ENCODE measurements at places on chromosomes 3 and 15.
A peak's percentile ranks its signal among the peaks of the same experiment; 100 is the strongest.

DNA sequence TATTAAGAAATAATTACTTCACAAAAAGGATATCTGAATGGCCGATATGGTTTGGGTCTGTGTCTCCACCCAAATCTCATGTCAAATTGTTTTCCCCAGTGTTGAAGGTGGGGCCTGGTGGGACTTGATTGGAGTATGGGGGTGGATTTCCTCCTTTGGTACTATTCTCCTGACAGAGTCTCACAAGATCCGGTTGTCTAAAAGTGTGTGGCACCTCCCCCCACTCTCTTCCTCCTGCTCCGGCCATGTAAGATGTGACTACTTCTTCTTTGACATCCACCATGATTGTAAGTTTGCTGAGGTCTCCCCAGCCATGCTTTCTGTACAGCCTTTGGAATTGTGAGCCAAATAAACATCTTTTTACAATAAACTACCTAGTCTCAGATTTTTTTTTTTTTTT is 34.5 kb downstream of the ZBTB11 start:
- no peak for DNase-seq

GRCh38 chr15:42158941-42159340 is 2.5 kb upstream of the PLA2G4F start:
- DNase-seq, result no peak

GRCh38 chr3:36823806-36824205 is 59.5 kb upstream of the DCLK3 start:
- no peak for DNase-seq

- DNase-seq, result no peak
Observed at GRCh38 chr15:83299462-83299861, 15.0 kb upstream of the BNC1 start.

DNA sequence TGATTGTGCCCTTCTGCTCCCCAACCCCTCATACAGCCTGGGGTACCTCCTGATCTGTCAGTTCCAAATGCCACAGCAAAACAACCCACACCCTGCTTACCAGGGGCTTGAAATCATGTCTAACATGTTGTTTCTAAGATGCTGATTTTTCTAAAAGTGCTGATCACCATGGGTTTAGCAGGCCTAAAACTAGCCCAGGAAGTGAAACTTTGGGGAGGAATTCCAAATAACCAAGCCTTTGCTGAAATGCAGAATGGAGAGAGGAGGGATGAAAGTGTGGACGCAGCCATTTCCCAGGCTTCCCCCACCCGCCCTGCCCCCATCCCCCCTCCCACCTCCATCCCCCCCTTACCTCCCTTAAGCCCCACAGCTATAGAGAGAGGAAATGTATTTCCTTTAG is 2.0 kb upstream of the HRH1 start:
- DNase-seq, result no peak

DNA sequence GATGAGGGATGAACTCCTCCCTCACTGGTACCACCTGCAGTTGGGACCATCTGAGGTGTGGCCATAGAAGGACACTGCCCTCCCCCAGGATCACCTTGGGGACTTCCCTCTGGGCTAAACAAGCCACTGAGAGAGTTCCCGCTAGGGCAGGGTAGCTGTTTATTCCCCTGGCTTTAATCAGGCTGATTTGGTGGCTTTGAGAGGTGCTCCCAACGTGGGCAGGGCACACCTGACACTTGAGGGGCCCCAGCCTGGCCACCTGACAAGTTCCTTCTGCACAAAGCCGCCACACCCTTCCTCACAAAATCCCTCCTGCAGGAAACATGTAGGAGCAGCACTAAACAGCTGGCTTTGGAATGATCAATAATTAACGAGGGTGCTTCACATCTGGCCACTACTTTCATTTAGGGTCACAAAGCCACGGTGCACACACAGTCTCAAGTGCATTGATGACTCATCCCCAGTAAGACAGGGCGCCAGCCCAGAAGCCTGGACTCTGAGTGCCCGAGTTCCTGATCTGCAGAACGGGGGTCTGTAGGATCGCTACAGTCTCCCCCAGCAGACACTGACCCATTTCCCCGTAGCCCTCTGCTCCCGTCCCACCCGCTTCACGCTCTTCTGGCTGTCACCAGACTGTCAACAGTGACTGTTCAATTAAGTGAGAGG is 75.1 kb downstream of the ATP10A start:
- DNase-seq, result no peak

GRCh38 chr3:155244216-155244615 is 49.3 kb downstream of the STRIT1 start:
- DNase-seq, result no peak

DNA sequence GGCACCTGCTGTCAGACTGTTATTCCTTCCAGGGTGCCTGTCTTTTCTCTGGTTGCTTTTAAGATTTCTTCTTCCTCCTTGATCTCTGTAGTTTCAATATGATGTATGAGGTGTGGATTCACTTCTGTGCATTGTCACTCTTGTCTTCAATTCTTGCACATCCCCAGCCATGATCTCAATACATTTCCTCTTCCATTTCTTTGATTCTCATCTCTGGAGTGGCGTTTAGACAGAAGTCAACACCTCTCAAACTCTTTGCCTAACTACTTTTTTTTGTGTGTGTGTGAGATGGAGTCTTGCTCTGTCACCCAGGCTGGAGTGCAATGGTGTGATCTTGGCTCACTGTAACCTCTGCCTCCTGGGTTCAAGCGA is 224.4 kb upstream of the LYSMD4 start:
- no peak for DNase-seq

DNA sequence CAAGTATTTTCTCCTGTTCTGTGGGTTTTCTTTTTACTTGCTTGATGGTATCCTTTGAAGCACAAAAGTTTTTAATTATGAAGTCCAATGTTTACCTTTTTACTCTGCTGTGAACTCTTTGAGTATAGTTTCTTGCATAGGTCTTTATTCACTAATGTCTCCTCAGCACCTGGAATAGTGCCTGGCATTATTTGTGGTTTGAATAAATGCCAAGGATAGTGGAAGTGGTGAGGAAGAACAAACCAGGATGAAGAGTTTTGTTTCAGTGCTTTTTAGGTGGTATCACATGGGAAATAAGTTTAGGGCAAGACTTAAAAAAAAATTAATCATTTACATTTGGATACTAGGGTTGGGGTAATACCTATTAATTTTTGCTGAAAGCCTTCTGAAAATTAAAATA is 25.7 kb downstream of the GPD1L start:
- no peak for DNase-seq

GRCh38 chr3:108053067-108053466 is 37.8 kb downstream of the CD47 start:
- DNase-seq, result no peak

DNA sequence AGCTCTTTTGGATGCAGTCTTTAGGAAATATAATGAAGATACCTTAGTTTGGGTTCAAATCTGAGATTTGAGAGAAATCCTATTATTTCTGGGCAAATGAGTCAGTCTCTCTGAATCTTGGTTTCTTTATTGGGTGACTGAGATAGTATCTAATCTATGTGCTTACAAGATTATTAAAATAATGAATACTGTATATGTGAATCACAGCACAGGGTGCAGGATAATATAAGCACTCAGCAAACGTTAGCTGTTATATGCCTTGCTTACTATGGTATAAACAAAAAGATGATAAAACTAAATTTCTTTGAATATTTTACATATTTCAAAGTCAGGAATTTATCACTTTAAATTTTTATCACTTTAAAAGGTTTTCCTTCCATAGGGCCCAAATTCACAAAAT is 29.6 kb downstream of the FGF7 start:
- DNase-seq, result no peak

- no peak for DNase-seq
Observed at GRCh38 chr3:171965067-171965712, 74.2 kb upstream of the FNDC3B start.

GRCh38 chr3:126616931-126617330 is 38.0 kb downstream of the TXNRD3 start:
- no peak for DNase-seq

DNA sequence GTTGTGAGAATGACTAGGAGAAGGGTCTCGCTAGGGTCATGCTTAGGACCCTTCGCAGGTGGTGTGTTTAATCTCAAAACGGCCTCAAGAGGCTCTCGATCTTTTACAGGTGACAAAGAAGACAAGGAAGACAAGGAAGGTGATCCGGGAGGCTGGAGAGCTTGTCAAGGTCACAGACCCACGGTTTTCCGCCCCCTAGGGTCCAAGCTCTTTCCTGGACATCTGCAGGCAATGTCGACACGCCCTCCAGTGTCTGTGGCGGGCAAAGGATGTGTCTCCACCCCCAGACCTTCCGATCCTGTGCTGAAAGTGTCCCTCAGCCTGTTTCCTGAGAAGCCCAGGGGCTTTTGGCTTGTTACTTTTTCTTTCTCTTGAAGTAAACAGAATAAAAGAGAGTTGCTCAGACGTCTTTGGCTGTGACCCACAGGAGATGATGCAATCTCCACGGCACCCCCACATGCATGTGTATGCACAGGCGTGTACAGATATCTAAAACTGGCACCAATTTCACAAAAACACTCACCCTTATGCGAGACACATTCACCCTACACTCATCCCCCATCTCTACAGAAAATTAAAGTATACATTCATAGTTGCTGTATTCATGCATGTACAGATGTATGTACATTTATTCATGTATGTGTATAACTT is 108.8 kb downstream of the KLF13 start:
- DNase-seq, result peak; percentile 73

- DNase-seq, result no peak
Observed at GRCh38 chr3:197023241-197023997, 6.2 kb downstream of the MELTF start.

DNA sequence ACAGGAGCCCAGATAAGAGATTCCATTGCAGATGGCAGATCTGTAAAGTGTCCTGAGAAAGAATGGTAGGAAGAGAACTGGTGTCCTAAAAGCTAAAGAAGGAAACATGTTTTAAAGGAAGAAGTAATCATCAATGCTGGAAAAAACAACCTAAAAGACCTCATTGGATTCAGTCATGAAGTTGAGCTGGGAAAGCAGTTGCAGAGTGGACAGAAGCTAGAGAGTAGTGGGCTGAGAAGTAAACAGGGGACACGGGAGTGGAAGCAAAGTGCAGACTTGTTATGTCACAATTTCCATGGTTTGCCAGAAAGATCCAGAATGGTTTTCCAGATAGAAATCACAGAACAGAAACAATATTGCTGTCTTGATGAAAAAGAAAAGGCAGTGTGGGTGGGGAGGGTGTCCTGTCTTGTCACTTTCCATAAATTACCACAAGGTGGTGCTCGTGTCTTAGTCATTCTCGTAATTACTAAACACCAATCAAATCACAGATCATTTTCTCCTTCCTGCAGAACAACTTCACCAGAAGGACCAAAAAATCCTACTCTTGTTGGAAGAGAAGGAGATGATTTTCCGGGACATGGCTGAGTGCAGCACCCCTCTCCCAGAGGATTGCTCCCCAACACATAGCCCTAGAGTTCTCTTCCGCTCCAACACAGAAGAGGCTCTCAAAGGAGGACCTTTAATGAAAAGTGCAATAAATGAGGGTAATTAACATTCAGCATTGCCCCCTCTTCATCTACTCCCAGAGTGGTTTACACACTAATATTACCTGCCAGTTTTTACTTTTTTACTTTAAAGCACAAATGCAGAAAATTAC is 64.5 kb downstream of the KLHL25 start:
- no peak for DNase-seq

- no peak for DNase-seq
Observed at GRCh38 chr3:36944012-36944640, 728 bp downstream of the TRANK1 start.

DNA sequence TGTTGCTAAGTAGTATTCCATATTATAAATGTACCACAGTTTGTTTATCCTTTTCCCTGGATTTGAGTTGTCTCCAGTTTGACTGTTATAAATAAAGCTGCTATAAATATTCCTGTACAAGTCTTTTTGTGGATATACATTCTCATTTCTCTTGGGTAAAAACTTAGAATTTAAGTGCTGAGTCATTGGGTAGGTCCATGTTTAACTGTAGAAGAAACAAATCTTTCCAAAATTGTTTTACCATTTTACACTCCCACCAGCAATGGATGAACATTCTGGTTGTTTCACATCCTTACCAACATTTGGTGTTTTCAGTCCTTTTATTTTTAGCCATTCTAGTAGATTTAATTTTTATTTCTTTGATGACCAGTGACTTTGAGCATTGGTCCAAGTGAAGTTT is 74.0 kb upstream of the TNFAIP8L3 start:
- no peak for DNase-seq

- DNase-seq, result no peak
Observed at GRCh38 chr3:64351713-64352638, 126.7 kb upstream of the PRICKLE2 start.

- no peak for DNase-seq
Observed at GRCh38 chr3:167228135-167228534, 152.0 kb downstream of the ZBBX start.

GRCh38 chr3:31962801-31963205 is 18.3 kb downstream of the OSBPL10 start:
- no peak for DNase-seq

- DNase-seq, result no peak
Observed at GRCh38 chr3:87225659-87226058, 1.4 kb upstream of the CHMP2B start.

DNA sequence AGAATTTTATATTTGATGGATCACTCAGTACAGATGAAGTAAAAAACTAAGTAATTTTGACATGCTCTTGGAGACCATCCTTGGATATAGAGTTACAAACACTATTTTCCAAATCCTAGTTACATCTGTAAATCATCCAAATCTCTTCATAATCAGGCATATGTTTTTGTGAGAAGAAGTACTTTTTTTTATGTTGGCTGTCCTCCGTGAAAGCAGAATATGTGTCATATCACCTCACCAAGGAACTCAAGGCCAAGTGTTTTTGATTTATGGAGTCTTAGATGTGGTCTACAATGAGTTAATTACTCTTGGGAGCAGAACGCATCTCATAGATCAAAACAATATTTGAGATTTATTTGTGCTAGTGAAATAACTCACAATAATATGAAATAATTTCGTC is 416.5 kb upstream of the TGFBR2 start:
- DNase-seq, result no peak

GRCh38 chr3:74523811-74524210 is 90.6 kb downstream of the CNTN3 start:
- DNase-seq, result no peak

DNA sequence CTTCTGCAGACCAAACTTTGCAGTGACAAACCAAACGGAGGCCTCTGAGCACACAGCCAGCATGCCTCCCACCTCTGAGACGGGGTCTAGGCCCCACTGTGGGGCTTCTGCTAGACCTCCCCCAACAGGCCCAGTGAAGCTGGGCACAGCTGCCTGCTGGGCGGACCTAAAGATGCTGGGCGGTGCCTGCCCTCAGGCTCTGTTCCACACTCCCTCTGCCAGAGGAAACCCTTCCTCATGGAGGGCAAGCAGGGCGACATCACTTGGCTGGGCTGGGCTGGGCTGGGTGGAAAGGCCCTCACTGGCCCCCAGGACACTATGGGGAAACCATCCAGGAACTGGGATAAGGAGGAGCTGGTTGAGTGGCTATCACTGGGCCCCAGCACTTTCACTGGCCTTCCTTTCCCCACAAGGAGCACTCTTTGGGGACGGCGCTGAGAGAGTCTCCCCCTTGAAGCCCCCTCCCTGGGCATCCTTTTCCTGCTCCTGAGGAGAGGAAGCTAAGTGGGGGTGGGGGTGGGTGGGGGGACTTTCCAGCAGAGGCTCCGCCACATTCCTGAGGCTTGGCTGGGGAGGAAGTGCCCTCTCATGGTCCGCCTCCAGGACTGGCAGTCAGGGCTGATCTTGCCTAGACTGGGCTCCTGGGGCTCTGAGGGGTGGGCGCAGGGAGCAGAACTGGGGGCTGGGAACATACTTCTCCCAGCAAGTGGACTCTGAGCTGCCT is 98.1 kb upstream of the HACD2 start:
- no peak for DNase-seq

GRCh38 chr3:110902453-110903085 is 169.0 kb upstream of the NECTIN3 start:
- DNase-seq, result no peak
